ENCODE measurements at places on chromosomes 5 and 9.

DNA sequence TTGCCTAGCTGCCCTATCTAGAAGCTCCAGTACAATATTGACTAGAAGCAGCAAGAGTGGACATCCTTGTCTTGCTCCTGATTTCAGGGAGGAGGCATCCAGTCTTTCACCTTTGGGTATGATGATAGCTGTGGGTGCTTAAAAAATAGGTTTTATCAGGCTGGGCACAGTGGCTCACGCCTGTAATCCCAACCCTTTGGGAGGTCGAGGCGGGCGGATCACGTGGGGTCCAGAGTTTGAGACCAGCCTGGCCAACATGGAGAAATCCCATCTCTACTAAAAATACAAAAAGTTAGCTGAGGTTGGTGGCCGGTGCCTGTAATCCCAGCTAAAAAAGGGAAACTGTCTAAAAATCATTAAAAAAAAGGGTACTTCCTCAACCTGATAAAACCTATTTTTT, 2.0 kb upstream of the CAMSAP1 start:
- peak; percentile 7 for DNase-seq

- DNase-seq, result no peak
Observed at GRCh38 chr5:139275536-139275935, 18.0 kb upstream of the MATR3 start.

DNA sequence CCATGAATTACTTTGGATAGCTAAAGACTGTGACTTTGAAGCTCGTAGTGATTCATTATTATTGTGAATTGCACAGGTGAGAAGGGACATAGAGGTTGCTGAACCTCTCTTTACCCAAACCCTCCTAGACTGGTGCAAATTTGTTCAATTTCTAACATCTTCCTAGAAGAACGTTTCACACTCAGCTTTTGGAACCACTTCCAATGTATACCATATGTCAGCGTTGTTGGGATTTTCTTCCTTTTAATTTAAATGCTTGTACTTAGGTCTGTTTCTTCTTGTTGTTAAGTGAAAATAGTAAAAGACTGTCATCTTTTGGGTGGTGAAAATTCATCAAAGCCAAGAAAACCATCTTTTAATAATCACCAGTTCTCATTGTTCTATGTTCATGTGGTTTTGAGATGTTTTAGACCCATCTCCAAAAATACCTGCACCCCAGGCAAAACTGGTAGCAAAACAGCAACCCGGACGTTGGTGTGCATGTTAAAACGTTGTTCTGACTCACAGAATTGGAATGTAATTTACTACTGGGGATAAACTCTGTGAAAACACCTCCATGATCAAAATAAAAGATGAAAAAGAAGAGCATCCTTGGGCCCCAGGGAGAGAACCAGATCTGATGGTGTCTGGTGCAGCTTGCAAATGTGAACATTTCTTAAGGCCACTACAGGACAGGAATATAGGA, 238.3 kb downstream of the NPR3 start:
- no peak for DNase-seq

GRCh38 chr5:84680908-84681307, 296.2 kb upstream of the EDIL3 start:
- no peak for DNase-seq

GRCh38 chr5:125750861-125751186, 672.4 kb upstream of the GRAMD2B start:
- no peak for DNase-seq

- no peak for DNase-seq
Observed at GRCh38 chr5:8807636-8808035, 738.2 kb downstream of the SEMA5A start.

GRCh38 chr9:68780720-68781119, 75.7 kb downstream of the PIP5K1B start:
- no peak for DNase-seq

DNA sequence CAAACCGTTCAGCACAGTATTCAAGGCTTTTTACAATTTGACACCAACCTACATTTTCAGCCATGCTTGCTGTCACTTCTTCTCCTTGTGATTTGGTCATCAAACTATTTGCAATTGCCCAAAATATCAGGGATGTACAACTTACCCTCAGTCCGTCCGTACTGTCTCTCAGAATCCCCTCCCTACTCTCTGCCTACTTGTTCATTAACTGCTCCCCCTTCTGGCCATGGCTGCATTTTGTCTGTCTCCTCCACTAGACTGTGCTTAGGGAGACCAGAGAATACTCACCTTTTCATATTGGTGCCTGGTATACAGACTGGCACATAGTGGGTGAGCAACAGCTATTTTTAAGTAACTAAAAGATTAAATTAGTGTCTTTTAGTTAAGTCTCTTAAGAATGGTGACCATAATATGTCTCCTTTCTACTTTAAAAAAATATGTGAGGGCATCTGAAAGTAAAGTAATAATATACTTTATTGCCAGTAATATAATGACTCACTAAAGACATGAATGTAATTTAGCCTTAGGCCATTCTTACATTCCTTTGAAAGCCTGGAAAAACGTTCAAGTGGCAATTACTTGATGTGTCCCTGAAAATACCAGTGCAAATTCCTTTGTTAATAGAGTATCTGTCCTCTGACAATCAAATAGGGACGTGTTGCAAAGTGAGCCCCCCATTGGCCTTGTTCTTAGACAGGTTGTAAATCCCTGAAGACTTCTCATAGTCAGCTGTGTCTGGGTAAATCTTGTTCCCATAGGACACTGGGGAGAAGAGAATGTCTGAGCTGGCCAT, 27.8 kb downstream of the PRLR start:
- peak; percentile 42 for DNase-seq

DNA sequence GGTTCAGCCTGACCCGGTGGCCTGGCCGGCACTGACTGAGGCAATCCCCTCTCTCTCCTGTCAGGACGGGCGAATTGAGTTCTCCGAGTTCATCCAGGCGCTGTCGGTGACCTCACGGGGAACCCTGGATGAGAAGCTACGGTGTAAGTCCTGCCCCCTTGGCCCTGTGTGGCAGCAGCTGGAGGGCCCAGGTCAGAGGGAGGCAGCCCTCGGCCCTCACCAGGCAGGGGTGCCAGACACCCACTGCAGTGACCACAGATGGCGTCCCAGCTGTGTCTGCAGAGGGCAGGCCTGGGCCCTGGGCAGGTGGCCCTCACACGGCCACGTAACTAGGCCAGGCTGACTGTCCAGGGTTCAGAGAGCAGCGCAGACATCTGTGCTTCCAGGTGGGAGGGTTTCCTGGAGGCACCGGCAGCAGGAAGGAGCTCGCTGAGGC, 45.9 kb upstream of the HMCN2 start:
- DNase-seq, result no peak

DNA sequence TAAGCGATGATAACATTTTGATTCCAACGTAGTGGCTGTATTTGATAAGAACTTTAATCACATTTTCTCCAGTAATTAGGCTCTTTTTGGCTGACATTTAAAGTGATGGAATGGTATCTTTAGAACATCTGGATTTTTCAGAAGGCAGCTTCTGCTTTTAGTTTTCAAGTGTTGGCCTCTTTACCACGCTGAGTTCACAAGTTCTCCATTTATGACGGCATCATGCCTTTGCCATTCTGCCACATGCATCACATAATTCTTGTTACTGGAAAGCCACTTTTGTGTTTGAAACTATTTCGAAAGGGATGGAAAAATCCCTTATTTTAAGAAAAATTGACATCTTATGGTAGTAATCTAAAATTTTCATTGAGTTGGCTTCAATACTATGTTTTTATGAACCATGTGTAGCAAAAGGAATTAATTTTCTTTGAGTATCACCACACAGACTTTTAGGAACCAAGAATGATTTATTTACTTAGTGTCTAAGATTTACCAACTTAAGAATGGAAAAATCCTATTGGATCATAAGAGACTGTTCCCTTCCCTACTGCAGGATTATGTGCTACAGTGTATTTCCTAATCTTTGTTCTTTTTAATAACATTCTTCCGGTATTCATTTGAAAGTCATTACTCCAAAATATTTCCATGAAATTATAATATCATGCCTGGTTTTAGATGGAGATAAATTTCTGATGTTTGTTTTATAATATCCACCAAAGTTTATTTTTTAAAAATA, 344.2 kb downstream of the ADGRV1 start:
- DNase-seq, result peak; percentile 25

DNA sequence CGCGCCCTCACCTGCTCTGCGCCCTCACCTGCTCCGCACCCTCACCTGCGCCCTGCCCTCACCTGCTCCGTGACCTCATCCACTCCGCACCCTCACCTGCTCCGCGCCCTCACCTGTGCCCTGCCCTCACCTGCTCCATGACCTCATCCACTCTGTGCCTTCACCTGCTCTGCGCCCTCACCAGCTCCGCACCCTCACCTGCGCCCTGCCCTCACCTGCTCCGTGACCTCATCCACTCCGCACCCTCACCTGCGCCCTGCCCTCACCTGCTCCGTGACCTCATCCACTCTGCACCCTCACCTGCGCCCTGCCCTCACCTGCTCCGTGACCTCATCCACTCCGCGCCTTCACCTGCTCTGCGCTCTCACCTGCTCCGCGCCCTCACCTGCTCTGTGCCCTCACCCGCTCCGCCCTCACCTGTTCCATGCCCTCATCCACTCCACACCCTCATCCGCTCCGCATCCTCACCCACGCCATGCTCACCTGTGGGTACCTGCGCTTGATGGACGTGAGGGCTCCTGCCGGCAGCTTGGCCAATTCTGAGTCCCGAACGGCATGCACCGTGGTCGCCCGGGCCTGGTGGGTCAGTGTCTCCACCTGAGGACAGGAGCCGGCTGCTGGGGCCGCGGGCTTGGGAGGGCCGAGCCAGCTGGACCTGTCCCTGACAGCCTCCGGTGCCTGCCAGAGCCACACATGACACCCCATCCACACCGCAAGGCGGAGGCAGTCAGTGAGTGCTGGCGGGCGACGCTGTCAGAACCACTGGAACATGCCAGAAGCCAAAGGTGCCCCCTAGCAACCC, 35.6 kb upstream of the NSMF start:
- no peak for DNase-seq

GRCh38 chr5:127804886-127805426, 101.8 kb downstream of the CCDC192 start:
- DNase-seq, result no peak

GRCh38 chr9:117549444-117549843, 134.6 kb upstream of the ASTN2 start:
- no peak for DNase-seq

DNA sequence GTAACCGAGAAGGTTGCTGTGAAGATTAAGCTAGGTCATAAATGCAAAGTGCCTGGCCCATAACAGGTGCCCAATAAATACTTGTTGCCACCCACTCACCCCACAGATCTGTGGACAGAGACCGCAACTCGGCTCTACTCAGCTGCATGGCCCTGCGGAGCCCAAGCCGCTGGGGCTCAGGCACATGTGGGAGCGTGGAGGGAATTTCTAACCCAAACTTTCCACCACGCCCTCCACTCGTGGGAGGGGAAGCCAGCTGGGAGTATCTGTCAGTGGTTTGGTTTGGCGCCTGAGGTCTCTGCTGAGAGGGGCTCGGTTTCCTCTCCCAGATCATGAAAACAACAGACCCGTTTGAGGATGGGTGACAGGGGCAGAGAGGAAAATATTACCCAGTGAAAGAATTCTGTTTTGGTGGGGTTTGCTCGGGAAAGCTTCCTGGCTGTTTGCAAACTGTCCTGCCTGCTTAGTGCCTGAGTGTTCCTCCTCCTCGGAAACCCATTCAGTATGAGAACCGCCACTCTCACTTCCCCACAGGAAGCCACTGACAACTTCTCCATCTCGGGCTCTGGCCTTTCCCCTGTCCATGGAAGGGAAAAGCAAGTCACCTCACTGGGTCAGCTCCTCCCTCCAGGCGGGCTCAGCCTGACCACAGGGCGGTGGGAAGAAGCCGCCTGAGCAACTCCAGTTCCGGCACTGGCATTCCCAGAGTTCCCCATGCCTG, 60.1 kb downstream of the RGS3 start:
- peak; percentile 42 for DNase-seq

- peak; percentile 7 for DNase-seq
Observed at GRCh38 chr5:16467363-16468219, 2.0 kb upstream of the ZNF622 start.

DNA sequence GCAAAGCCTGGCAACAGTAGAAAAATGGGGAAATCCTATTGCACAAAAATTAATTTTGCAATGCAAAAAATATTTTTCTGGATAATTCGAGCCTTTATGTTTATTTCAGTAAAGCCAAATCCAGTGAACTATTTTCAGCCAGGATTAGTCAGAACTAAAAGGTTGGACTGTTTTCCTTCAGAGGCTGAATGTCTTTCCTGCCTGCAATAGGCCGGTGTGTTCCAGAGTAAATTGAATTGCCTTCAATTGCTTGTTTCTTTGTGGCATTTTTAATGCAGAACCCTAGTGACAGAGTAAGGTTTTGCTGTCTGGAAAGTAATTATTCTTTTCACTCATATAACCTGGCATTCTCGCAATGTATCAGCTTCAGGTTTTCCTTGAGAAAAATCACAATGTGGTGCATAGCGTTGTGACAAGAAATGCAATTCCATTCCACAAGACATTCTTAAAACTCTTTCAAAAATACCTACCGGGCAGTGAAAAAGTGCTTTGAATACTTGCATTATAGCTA, 183.7 kb downstream of the GLIS3 start:
- DNase-seq, result no peak

GRCh38 chr5:141559461-141559860, 59.3 kb downstream of the DIAPH1 start:
- DNase-seq, result no peak

DNA sequence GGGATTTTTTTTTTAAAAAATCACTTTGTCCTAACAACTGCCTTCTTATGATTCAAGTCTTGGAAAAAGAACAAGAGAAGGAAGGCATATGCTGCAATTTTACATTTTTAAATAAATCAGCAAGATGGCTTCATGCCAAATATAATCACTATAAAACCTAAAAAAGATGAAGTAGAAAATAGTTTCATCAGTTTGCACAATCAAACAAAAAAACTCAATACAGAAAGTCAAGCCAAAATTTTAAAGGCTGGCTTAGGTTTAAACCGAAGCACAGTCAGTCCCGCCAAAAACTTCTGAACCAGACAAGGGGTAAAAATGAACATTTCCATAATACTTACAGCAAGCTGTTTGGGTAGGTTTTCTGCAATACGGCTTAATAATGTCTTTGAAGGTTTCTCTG, 57.3 kb downstream of the ZFR start:
- DNase-seq, result no peak

Data from OCI-M1 (cell line).